ENCODE measurements at places on chromosomes 6 and 20.

DNA sequence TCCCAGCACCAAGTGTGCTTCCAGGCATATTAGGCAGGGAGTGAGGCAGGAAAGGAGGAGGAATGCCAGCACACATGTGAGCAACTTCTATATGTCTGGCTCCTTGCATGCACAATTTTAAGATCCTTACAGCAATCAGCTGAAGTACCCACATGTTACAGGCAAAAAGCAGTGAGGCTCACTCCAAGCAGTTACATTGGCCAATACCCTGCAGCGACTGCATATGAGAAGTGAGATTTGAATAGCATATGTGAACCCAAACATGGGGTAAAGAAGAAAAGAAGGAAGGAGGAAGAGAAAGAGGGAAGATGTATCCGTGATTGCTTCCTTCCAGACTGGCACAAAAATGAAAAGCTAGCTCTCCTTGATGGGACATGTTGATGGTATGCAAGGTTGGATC, 193.6 kb downstream of the PTPRT start:
- DNase-seq, result no peak

DNA sequence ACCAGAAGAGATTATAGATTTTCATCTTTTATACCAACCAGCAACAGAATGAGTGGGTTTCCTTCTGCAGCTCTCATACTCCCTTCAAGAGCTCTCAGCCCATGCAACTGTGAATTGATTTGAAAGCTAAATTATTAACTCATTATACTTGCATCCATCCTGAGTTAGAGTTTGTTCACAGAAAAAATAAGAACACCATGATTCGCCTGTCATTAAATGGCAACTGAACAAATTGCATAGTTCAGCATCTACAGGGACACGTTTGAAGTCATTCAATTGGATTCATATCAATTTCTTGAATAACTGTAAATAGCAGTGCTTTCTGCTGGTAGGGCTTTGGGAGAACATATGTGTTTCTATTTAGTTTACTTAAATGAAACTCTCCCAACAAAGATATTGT, 65.7 kb downstream of the NKAIN2 start:
- no peak for DNase-seq

- DNase-seq, result no peak
These were observed 28.2 kb downstream of the MRAP2 start for GRCh38 chr6:84061613-84062398.

GRCh38 chr6:13539572-13539971, 34.8 kb upstream of the SIRT5 start:
- no peak for DNase-seq
